ENCODE measurements at places on chromosomes 11 and 22.

- no peak for DNase-seq
Observed at GRCh38 chr11:77071671-77072605, 5.2 kb downstream of the CAPN5 start.

- DNase-seq: no peak
Observed at GRCh38 chr11:64659417-64660144, 63.4 kb downstream of the NRXN2 start.

DNA sequence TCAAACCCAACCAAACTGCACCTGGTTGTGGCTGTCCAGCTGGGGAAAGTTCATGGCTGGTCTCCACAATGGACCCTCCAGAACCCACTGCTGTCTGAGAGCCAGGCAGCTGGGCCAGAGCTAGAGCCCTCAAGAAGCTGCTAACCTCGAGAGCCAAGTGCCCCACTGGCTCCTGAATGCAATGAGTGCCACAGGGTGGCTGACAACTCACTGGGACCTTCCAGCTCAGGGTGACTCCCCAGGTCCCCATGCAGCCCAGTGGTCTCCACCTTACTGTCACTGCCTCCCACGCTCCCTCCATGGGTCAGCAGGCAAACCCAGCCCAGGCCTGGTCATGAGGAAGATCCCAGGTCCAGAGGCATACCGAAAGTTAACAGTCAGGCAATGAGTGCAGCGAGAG is 8.0 kb upstream of the CHST1 start:
- no peak for DNase-seq

DNA sequence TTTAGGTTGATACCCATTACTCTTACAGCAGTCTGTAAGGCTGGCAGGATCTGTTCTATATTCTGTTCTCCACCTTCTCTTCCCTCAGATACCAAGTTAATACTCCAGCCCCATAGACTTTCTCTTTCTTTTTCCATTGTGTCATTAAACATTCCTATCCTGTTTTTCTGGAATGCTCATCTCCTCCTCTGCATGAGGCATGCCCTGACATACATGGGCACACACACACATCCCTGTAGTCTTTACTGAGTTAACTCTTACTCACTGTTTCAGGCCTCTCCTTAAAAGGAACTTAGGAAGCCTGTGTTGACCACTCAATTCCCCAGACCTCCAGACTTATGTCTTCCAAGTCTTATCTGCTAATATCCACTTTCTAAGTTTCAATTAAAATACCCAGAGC is 476.8 kb downstream of the METTL15 start:
- no peak for DNase-seq

DNA sequence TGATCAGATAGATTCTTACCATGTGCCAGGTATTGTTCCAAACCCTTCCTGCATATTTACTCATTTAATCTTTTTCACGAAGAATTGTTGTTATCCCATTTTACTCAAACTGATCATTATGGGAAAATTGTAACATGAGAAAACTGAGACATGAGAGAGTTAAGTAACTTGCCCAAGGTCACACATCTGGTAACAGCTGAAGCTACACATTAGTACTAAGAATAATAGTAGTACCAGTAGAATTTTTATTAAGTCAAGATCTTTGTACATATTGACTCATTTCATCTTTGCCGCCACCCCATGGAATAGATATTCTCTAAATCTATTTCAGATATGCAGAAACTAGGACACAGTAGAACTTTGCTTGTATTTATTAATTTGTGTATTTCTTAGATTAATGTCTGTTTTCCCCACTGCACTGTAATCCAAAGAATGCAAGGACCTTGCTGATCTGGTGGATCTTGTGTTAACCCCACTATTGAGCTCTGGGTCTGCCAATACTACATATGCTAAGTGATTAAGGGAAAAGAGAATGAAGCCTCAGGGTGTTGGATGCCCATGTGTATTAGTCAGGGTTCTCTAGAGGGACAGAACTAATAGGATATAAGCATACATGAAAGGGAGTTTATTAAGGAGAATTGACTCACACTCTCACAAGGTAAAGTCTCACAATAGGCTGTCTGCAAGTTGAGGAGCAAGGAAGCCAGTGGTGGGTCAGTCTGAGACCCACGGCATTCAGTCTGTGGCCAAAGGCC is 72.8 kb downstream of the PARVA start:
- DNase-seq: no peak

- peak; percentile 64 for DNase-seq
Observed at GRCh38 chr11:61967924-61968757, 707 bp upstream of the FTH1 start.

DNA sequence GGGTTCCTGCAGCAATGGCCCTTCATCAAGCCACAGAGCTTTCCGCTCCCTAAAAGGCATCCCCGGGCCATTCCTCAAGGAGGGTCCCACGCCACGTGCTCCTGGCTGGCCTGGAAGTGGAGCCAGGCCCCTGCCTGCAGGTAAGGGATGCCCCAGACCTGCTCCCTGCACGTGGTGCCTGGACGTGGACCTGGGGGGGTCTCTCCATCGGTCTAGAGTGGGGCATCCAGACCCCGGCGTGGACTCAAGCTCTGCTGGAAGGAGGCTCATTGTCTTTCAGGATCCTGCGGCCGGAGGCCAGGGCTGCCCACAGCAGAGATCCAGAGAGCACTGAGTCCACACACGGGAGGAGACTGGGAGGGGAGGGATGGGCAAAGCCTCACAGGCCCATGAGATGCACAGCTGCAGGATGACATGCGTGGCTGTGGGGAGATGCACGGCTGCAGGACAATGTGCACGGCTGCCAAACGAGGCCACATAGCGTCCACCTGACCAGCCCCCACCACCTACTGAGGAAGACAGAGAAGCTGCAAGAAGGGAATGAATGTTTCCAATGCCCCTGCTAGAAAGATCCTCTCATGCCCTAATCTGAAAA is 236.7 kb downstream of the BRD1 start:
- DNase-seq: no peak

DNA sequence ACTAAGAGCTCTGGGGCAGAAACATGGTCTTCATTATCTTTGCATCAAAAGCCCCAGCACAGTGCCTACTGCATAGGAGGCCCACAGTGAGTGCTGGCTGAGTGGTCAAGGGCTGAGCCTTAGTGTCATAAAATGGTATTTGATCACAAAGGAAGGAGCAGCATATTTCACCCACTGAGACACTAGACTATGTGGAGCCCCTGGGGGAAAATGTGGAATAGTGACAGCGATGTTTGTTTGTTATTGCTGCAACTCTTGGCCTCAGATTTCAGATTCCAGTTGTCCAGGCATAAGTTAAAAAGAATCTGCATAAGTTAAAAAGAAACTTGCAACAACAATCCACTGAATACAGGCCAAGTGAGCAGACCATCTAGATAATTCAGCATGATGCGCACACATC is 7.0 kb downstream of the KIRREL3 start:
- no peak for DNase-seq

DNA sequence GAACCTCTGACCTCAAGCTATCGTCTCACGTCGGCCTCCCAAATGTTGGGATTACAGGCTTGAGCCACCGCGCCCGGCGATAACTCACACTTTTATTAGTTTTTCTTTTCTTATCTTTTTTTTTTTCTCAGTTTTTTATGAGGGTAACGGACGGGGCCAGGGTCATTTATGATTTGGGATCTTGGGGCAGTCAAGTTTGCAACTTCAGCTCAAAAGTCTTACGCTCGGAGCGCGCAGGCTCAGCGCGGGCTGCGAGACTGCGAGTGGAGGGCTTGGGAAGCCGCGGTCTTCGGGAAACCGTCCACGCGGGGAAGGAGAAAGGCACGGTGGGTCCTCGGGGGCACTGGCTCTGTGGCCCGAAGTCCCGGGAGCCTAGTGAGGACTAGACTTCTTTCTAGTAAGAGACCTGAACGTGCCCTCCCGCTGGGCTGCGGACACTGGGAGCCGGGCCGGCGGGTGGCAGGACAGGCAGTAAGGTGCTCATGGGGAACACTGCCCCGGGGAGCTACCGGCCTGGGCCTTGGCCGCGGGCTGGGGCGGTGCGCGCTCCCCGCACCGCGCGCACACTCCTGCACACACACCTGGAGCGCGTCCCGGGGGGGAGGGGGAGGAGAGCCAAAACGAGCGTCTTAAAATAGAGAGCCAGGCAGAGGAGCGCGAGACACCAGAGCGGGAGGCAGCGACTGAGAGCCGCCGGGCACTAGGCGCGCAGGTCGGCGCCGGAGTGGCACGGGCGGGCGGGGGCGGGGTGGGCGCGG is 476 bp upstream of the BARX2 start:
- DNase-seq: no peak
